Cortex of kidney (tissue), 1 donor: ENCODE measurements at places on chromosomes 12 and 14.

- DNase-seq = no peak
These were observed 18.9 kb downstream of the SNRPF start for GRCh38 chr12:95877622-95878021.

DNA sequence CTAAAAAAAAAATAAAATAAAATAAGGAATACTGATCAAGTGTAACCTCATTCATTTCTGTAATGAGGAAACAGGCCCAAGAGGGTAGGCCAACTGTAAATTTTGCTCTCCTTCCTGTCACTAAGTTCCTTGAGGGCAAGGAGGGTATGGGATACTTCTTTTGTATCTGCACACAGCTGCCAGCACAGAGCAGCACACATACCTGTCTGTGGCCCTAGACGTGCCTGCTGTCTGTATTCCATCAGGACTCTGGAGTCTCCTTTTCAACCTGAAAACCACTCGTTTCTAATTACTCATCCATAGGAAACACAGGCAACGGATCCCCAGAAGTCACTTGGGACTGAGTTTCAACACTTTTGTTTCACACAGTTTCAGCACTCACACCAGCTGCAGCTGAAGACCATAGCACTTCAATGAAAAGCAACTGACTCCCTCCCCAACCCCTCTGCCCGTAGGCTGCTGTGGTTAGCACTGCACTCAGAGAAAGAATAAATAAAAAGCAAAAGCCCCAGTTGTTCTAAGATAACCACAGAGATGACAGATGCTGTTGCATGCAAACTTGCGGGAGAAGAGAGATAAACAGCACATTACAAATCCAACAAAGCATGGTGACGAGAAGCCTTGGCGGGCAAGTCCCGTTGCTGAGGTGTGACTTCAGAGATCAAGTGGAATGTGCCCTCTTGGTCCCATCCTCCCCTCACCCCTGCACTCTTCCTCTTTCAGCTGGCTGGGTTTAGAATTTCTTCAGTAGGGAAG is 24.9 kb downstream of the CRACR2A start:
- no peak for DNase-seq

DNA sequence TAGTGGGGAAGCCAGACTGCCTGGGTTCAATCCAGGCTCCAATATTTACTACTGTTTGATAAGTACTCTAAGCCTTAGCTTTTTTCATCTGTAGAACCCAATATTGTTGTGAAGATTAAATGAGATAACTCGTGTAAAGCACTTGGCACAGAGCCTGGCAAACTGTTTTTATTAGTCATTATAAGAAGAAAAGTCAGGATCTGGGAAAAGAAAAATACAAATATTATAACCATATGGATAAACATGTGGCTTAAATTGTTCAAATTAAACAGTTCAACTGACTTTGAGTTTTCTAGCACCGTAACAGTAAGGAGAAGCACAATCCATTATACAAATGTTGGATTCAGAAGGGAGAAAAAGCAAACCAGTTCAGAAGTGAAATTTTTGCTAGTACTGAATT is 22.0 kb upstream of the CDK17 start:
- no peak for DNase-seq

GRCh38 chr12:20148241-20148640 is 220.1 kb upstream of the PDE3A start:
- DNase-seq = no peak

- no peak for DNase-seq
These were observed 70.9 kb downstream of the STXBP6 start for GRCh38 chr14:24978862-24979724.

DNA sequence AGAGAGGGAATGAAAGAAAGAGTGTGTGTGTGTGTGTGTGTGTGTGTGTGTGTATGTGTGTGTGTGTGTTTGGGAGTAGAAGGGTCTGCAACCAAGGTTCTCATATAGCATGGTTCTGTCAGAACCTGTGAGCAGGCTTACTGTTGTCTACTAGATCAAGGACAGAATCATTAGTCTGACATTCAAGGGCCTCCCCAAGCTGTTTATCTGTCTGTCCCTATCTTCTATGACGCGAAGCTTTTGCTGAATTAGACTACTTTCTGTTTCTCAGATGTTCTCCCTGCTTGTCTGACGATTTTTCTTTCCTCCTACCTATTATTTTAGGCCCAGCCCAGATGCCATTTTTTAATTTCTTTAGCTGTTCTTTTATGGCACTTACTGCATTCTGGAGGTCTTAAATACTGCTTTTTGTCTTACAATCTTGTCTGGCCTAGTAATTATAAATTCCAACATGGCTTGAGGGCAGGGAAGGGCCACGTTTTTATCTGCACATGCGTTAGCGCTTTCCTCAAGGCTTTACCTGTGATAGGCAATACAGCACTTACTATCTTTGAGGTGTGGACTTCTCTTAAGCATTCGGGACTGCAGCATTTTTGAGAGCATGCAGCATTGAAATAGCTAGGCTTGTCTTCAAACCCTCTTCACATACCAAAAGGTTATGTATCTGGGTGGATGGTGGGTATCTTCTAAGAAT is 150.2 kb downstream of the TTLL5 start:
- no peak for DNase-seq

DNA sequence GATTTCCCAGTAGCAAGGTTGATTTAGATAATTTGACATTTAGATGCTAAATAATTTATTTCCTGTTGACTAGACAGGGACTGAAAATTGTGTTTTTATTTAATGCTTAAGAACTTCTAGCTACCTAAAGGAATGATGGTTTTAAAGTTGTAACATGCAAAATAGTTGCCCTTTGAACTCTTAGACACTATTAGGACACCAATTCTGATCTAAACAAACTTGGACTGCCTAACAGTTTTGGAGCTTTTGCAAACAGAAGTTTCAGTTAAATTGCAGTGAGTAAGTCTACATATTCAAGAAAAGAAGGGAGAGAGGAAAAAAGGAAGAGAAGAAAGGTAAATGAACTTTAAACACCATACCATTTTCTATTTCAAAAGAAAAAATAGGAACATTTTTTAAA is 189.3 kb upstream of the GARIN2 start:
- DNase-seq = no peak

GRCh38 chr14:77158175-77158881 is 16.7 kb upstream of the ZDHHC22 start:
- DNase-seq = no peak

DNA sequence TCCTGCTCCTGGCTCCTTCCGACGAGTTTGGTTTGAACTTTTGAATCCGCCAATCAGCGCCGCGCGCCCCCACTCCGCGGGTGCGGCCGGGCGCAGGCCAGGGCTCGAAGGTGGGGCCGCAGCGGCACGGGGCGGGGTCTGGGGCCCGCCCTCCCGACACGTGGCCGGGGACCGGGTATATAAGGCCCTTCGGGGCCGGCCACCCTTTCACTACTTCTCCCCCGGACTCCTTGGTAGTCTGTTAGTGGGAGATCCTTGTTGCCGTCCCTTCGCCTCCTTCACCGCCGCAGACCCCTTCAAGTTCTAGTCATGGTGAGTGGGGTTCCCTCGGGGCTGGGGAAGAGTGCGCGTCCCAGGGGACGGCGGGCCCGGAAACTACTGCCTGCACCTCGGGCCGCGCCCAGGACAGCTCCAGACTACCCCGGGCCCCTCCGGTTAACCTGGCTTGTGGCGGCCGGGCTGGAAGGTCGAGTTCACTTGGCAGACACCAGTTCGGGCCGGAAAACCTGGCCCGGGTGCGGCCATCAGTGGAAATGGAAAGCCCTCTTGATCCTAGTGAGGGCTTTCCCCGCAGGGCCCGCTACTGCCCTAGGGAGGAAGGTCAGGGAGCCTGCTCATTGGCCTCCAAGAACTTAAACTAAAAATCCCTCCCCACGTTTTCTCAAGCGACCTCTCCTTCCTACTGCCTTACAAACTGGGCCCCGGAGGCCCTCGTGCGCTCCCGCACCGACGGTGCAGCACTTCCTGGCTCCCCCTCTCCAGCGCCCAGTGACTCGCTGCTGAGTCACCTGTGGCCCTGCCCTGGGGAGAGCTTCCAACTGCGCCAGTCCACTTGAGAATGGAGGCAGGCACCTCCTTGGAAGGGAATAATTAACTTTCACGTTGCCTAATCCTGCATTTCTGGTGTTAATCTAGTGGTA is at the start of gene TUBA1C:
Gene TUBA1C, plus strand, starts transcription at position 210 of the 920 bp plus-strand sequence. Its CDS starts 100 bp downstream, at position 310.
- DNase-seq = no peak

- DNase-seq = no peak
These were observed 71.7 kb downstream of the SLC2A13 start for GRCh38 chr12:40034156-40034555.

DNA sequence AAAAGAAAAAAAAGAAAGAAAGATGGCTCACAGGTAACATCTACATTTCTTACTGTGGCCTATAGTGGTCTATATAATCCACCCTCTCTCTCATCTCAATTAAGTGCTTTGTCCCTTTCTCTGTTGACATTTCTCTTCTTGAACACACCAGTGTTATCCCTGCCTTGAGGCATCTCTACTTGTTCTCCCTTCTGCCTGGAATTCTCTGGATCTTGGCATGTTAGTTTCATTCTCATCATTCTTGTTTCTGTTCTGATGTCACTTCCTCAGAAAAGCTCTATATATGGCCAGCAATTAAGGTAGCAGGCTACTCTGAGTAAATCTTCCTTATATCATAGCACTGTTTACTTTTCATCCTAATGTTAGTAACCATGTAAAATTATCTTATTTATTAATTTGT is 155.7 kb upstream of the PDZRN4 start:
- DNase-seq = no peak

GRCh38 chr14:88209273-88209672 is 113.8 kb downstream of the KCNK10 start:
- DNase-seq = no peak

DNA sequence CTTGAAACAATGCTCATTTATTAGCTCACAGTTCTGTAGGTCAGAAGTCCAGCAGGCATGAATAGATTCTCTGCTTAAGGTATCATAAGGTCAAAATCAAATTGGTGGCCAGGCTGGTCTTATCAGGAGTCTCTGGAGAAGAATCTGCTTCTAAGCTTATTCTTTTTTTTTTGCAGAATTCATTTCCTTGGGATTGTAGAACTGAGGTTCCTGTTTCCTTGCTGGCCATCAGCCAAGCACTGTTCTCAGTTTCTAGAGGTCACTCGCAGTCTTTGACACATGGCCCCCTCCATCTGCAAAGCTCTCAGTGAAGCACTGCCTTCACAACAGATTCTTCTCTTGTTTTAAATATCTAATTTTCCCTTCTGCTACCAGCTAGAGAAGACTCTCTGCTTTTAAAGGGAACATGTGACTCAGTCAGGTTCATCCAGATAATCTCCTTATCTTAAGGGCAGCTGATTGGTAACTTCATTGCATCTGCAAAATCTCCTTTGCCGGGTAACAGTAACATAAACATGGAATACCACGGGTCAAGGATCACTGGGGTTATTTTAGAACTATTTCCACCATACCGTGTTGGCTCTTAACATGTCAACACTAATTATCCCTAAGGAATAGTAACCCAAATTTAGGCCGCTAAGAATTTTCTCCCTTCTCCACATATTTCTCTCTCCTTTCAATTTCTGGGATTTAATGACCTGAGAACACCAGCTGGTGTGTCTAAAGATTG is 25.3 kb downstream of the RHOJ start:
- no peak for DNase-seq

DNA sequence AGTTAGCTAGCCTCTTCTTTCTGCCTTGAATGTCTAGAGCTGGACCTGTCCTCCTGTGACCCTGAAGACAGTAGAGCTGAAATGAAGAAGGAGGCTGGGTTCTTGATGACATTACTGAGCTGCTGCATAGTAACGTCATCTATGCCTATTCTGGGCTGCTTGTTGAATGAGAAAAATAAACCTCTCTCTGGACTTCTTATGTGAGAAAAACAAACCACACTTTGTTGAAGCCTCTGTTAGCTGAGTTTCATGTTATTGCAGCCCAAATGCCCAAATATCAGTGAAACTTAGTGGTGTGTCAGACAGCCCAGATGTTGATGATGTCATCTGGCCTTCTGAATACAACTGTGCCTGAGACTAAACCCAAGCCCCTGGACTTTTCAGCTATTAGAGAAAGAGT is 67.0 kb upstream of the MAX start:
- DNase-seq = no peak

- no peak for DNase-seq
These were observed 391.4 kb downstream of the C12orf75 start for GRCh38 chr12:105721891-105722290.

DNA sequence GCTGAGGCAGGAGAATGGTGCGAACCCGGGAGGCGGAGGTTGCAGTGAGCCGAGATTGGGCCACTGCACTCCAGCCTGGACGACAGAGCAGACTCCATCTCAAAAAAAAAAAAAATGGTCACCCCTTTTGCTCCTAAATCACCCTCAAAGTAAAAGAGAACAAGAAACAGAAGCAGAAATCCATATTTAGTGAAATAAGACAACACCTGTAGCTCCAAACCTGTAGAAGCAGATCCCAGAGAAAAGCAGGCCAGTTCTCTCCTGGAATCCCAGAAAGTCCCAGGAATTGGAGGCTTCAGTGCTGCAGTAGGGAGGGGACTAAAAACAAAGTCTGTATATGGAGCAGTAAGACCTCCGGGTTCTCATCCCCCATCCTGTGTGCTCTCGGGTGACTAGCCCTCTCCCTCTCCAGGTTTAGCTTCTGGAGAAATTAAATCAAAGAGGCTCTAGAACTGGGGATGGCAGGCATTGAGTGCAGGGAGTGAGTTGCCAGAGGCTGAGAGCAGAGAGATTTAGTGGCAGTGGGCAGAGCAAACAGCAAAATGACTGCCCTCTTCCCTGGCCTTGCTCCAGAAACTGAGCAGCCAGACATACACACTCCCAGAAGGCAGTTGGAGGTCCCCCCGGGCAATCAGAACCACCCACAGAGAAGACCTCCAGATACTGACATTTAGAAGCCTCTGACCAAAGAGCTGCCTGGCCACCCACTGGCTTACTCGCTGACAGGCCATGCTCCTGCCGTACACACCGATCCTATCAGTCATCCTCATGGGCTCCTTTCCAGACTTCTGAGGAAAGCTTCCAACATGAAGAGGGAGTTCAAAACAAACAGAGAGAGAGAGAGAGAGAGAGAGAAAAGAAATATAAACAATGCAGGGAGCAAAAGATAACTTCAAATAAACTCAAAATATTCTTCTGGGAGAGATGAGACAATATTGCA is 6.3 kb upstream of the MLXIP start:
- no peak for DNase-seq

GRCh38 chr14:105748204-105748578 is 221.8 kb downstream of the TMEM121 start:
- DNase-seq = no peak

DNA sequence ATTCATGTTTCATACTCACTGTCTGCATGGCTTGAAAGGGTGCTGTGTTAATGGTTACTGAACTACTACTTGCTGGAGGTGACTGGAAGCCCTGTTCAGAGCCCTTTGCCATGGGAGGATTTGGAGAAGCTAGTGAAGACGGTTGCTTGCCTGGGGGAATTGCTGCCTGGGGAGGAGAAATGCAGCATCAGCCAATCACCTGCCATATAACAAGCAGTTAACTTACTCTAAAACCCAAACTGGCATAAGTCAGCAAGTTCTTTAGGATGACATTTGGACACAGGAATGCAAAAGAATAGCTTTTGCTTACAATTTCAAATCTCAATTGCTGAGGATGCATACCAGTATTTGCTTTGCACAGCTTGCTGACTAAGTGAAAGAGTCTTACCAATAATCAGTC is 23.4 kb upstream of the IPO8 start:
- no peak for DNase-seq
